IPS-NIHi11 (cell line): ENCODE measurements at places on chromosomes 5 and 9.

DNA sequence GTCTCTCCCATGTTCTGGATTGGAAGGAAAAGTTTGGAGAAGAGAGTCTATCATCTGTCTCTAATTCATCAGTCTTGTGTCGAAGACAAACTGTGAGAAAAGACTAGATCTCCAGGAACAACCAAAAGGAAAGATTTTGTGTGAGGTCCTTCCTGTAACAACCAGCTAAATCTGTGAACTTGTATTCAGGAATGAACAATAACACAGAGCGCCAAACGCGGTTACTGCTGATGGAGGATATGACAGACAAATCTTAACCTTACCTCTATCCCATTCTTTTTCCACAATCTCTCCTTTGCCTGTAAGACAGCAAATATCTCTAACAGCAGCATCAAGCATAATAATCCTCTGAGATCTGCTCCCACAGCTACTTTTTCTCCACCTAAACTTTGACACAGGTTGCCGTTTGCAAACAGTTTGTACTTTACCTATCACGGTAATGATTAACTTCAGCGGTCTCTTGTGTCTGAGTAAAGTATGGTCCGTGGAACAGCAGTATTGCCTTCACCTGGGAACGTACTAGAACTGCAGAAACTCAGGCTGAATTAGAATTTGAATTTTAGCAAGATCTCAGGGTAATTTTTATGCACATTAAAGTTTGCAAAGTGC is 387.6 kb downstream of the ELAVL2 start:
- DNase-seq: no peak

GRCh38 chr5:52579391-52579790 is 208.3 kb upstream of the ITGA1 start:
- no peak for DNase-seq

DNA sequence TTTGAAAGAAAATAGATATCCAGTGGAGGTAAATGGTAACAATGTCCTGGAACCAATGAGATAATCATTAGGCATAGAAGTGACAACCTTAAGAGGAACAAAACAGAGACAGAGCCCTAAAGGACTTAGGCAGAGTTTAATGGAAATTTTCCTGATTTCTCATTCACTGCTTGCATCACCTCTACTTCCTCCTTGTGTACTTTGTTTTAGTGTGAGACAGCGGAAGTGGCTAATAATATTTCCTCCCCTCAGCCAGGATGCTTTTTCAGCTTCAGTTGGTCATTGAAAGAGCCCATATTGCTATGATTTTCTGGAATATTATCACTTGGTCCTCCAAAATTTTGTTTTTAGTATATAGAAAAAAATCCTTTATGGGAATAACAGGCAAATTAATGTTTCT is 153.4 kb upstream of the MPDZ start:
- no peak for DNase-seq

DNA sequence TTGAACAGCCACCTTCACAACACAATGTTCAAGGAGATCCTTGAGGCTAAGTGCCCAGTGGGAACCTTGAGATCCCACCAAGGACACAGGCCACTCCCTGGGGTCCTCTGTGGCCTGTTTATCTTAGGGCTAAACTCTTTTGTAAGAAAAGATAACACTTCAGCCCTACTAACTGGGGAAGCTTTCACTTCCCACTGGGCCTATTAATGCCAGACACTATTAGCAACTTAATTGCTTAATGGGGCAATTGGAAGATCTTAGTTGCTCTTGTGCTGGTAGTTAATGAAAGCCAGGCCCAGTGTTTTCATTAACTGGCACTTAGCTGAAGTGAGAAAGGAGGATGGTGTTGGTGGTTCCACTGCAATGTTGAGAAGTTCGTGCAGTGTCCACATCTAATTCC is 117.1 kb downstream of the EGFLAM start:
- DNase-seq: no peak

- no peak for DNase-seq
Observed at GRCh38 chr9:134984372-134985265, 66.9 kb upstream of the FCN1 start.

- DNase-seq: no peak
Observed at GRCh38 chr5:89106480-89106879, 223.5 kb upstream of the MEF2C start.

DNA sequence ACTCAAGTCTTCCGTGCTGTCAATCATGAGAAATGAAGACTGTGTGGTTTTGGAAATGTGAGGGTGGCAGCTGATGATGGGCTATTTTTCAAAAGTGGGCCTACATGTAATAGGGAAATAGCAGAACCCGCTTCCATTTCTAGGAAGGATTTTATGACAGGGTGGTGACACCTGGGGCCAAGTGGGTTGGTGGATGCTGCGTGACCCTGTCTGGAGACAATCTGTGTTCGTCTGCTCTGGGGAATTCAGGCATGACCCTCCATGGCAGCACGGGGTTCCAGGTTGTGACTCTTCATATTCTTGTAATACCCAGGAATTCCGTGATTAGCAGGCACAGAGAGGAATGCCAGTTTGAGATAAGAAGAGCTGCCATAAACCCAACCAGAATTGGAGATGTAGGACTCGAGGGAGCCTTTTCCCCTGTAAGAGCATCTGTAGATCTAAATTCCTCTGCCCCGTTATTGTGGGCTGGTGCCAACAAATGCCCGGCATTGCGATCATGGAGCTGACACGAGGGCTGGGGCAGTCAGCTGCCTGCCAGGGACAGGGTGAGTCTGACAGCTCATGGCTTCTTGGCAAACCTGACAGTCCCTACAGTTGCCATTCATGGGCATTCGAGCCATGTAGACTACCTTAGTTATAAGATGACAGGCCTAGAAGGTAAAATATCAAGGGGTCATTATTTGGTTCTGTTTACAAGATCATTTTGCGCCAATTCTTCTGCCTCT is 279.7 kb downstream of the GADD45G start:
- no peak for DNase-seq
